ENCODE measurements at places on chromosomes 7 and 10. TPM values are rescaled to one million over a fixed set of nuclear protein-coding genes. Genes with fewer than 3 reads are reported as not detected.

GRCh38 chr10:69234447-69234846, 14.3 kb downstream of the HKDC1 start:
- DNase-seq, result no peak

- no peak for DNase-seq
Measured at GRCh38 chr10:11184093-11184492, 166.4 kb downstream of the CELF2 start.

DNA sequence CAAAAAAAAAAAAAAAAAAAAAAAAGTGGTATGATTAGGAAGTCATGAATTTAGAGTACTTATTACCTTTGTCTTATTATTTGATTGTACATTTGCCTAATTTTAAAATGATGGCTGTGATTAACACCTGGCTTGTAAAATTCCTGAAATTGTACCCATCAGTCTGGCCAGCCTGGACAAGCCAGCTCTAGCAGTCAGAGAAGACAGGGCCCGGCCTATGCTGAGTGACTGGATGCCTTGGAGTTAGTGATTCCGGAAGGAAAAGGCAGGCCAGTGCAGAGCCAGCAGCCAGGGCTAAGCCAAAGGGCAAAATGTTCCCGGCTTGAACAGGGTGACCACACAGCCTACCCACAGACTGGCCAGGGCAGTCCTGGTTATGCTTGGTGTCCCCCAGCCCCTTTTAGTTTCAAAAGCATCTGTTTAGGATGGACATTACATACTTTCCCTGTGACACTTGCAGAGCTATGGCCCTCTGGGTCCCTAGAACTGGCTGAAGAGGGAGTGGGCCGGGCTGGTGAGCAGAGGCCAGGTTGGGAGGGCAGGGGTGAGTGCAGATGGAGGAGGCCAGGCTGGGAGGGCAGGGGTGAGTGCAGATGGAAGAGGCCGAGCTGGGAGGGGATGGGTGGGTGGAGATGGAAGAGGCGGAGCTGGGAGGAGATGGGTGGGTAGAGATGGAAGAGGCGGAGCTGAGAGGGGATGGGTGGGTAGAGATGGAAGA, 61.7 kb downstream of the PROSER2 start:
- peak; percentile 33 for DNase-seq

BICC1 gene
- total RNA-seq, result 8.2 TPM

CYP2C18 gene
- not detected for total RNA-seq

HTR5A gene
- total RNA-seq, result not detected

SEMA3D gene
- total RNA-seq, result 1.6 TPM

COL13A1 gene
- total RNA-seq, result 1.0 TPM

COL26A1 gene
- total RNA-seq, result not detected

PRPS1L1 gene
- not detected for total RNA-seq

HMX3 gene
- total RNA-seq, result not detected

All from Right ventricle myocardium inferior (tissue), 1 donor.